ENCODE measurements at places on chromosomes 16 and 17. TPM values are rescaled to one million over a fixed set of nuclear protein-coding genes. Genes with fewer than 3 reads are reported as not detected.

The STX1B gene
- total RNA-seq, result 1.1 TPM

The USP43 gene
- 0.51 TPM for total RNA-seq

The TP53TG3D gene
- total RNA-seq, result not detected

The CCDC40 gene
- 5.5 TPM for total RNA-seq

The MT1G gene
- total RNA-seq, result 21.4 TPM

Data from subcutaneous adipose tissue (tissue), 4 donors.